ENCODE measurements at places on chromosomes 3 and 15. TPM values are rescaled to one million over a fixed set of nuclear protein-coding genes. Genes with fewer than 3 reads are reported as not detected.

Gene CHRFAM7A
- 0.60 TPM for polyA plus RNA-seq

Gene FSTL1
- 24.6 TPM for polyA plus RNA-seq

Gene ANKRD28
- polyA plus RNA-seq = 13.4 TPM

Gene POLQ
- polyA plus RNA-seq = under 0.01 TPM

Gene B3GALNT1
- 1.4 TPM for polyA plus RNA-seq

Gene PLSCR2
- 0.45 TPM for polyA plus RNA-seq

All from sigmoid colon (tissue), 7 donors.